ENCODE measurements at places on chromosomes 1 and 21.

GRCh38 chr1:19752083-19752696 is 47.5 kb downstream of the TMCO4 start:
- no peak for DNase-seq

GRCh38 chr1:228990906-228991569 is 255.8 kb downstream of the RHOU start:
- no peak for DNase-seq

DNA sequence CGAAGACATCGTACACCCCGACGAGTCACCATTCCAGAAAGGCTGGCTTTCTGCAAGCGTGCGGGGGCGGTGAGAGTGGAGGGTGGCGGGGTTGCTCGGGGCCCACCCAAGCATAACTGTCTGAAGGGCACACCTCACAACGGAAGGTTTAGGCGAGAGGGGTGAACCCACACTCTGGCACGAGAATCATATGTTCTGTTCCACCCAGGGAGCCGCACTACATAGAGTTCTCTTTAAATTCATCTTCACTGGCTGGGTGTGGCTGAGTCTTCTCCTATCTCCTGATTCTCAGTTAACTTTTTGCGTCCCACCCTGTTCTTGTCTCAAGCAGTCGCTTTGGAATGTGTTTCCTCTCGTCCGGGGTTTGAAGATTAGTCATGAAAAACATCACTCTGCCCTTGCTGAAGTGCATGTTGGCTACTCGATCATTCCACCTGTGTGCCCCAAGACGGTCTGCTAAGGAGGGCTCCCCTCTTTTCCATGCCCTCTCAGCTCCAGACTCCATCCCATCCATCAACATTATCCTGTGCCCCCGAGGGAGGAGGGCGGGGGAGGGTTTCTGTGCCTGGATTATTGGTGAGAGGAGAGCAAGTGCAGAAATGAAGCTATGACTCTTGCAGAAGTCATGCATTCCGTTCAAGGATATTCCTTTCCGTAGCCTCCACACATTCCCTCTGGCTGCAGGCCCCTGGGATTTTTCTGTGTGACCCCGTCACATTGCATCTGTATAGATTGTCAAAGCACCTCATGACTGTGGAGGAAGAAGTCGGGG is 53.5 kb upstream of the CD34 start:
- no peak for DNase-seq

DNA sequence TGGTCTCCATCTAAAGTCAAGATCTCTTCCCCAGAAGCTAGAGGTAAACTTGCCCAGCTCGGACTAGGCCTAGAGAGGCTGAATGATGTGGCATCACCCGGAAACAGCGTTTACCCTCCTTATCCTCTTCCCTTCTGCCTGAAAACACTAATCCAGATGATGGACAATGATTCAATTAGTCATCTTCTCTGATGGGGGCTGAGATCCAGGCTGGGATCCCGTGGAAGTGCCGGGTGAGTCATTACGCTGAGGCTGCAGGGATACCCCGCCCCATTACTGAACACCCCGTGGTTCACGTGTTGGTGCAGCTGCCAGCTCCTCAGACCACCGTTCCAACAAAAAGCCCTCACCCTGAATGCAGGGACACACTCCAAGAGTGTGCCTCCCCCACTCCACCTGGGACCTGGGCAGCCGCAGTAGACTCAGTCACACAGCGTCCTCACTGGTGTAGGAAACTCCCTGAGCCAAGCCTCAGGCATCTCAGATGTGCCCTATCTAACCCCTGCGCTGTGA is 2.0 kb downstream of the S100A6 start:
- no peak for DNase-seq

GRCh38 chr1:23627069-23627735 is 64.4 kb upstream of the RPL11 start:
- no peak for DNase-seq

DNA sequence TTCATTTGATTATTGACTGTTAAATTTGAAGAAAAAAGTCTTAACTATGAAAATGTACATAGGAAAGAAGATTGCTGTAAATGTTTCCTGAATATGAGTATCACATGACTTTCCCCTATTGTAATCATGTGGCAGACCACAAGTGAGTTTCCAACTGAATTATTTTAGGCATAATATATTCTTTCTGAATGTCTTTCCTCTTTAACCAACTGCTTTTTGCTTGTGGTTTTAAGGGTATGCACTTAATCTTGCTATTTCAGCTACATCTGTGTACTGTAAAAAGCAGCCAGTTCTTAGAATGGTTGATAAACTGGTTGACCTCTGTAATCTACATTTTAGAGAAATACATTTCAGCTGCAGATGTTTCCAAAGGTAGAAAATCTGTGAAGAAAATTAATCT is 400.7 kb downstream of the NEGR1 start:
- DNase-seq: no peak

DNA sequence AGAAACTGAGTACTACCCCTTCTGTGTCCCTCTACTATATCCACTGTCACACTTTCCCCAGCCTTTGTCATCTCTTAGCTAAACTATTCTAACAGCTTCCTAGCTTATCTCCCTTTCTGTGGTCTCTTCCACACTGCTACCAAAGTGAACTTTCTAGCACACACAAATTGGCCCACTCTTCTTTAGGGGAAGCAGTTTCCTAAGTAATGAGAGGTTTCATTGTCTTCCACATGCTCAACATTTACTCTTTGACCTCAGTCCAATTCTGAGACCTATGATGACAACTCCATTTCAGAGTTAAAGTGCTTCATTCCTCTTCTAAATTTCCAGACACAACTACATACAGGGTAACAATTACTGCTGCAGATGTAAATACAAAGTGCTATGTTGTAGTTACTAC is 32.9 kb downstream of the SCYL3 start:
- DNase-seq: no peak

DNA sequence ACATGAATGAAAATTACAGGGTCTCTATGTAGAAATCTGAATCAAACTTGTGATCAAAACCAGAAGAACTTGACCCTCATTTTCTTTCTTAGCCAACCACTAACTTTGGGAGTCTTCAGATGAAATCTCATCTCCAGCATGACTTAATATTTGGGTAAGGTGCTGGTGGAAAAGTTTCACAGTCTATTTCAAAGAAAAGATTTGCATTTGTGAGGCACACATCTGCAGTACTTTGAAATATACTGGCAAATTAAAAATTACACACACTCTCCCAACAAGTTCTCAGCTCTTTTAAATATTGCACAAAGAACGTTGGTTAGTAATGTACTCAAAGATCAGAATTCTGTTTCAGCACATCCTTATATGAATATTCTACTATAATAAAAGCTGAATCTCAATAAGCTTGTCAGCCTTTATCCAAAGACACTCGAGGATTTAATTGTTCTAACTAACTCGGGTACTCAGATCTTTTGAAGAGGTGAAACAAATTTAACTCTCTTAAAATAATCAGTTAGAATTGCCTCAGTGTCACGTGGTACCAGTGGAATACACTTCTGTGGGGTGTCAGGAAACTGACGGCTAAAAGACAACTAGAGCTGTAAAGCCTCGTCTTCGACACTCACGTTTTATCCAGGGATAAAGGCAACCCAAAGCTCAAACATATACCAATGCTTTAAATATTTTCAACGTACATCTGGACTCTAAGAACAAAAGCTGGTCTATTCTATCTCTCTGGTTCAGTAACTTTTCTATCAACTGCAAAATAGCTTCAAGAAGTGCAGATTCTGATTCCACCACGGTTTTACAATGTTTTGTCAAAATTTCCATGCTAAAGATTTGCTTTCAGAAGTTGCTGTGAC is 19.0 kb downstream of the SAMSN1 start:
- DNase-seq: no peak

DNA sequence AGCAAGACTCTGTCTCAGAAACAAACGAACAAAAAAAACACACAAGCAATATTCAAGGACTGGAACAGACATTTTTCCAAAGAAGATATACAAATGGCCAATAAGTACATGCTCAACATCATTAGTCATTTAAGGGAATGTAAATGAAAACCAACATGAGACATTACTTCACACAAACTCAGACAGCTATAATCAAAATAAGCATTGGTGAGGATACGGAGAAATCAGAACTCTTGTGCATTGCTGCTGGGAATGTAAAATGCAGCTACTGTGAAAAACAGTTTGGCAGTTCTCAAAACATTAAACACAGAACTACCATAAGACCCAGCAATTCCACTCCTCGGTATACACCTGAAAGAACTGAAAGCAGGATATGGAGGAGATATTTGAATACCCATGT is 15.4 kb downstream of the NOL9 start:
- no peak for DNase-seq

- DNase-seq: no peak
Observed at GRCh38 chr1:226479474-226479873, 69.1 kb upstream of the STUM start.

DNA sequence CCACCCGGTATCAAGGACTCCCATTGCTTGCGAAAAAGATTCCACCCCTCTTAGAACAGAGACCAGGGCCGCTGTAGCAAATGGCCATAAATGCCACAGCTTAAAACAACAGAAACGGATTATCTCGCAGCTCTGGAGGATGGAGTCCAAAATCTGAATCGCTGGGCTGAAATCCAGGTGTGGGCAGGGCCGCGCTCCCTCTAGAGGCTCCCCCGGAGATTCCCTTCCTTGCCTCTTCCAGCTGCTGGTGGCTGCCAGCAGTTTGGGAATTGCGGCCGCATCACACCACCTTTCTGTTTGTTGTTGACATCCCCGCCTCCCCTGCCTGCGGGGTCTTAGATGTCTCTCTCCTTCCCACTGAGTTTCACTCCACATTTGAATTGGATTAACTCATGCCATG is 15.6 kb downstream of the PDE9A start:
- no peak for DNase-seq

DNA sequence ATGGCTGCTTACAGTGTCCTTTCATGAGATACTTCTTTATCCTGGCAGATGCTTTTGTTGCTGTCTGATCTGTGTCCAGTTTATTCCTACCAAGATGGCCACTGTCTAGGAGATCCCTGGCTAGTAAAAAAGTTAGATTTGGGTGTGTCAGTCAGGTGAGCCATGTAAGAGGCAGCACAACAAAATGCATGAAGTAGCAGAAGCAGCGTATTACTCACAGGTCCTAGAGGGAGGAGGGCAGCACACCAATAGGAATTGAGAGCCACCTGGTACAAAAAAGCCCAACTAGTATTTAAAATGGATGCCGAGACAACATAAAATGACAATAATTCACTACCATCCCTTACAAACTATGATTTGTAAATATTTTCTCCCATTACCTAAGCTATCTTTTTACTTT is 22.8 kb upstream of the ZNF697 start:
- no peak for DNase-seq

GRCh38 chr1:6127587-6128163 is 52.4 kb downstream of the CHD5 start:
- peak; percentile 55 for DNase-seq

- DNase-seq: no peak
Observed at GRCh38 chr1:62373221-62373620, 54.0 kb upstream of the KANK4 start.

GRCh38 chr1:168482106-168482505 is 61.7 kb downstream of the XCL2 start:
- no peak for DNase-seq

GRCh38 chr1:97084546-97084945 is 363.0 kb downstream of the PTBP2 start:
- no peak for DNase-seq

DNA sequence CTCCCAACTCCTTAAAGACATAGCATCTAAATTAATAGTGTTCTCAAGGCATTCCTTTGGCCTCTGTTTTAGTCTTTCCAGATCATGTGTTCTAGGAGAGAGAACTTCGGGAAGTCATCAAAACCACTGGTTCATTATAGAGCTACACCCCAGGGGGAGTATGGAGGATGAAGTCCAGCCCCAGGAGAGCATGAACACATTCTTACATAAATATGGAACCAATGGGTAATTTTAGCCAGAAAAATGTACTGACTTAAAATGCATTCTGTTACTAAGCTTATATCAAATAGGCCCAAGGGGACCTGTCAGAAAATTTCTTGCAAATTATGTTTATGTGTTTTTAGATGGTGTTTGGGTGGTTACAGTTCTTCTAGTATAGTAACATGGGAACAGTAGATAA is 165.2 kb downstream of the NTMT2 start:
- DNase-seq: no peak

DNA sequence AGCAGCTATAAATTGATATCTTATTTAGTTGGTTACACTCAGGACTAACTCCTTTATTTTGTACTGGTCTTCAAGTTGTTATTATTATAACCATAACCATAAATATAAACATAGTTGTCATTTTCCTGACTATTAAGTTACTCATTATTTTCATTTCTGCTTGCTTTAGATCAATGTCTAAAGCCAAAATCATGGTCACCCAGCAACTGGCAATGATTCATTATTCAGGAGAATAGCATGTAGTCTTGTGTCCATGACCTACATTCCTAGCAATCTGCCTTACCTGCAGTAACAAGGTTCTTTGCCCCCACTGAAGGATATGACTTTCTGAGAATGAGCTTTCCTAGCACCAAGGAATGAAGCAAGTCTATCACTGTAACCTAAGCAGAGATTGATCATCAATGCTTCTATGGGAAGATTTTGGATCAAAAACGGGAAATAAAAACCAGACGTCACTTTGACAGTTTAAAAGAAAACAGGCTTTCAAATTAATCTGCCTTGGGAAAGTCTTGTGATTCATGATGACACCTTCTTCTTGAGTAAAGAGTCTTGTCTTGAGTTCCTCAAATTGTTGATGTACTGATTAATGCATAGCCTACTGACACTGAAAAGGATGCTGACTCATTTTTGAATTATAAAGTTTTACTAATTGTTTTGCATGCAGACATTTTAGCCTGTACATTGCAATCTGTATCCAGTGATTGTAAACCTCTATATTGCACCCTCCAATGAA is 203.3 kb upstream of the IVNS1ABP start:
- no peak for DNase-seq

DNA sequence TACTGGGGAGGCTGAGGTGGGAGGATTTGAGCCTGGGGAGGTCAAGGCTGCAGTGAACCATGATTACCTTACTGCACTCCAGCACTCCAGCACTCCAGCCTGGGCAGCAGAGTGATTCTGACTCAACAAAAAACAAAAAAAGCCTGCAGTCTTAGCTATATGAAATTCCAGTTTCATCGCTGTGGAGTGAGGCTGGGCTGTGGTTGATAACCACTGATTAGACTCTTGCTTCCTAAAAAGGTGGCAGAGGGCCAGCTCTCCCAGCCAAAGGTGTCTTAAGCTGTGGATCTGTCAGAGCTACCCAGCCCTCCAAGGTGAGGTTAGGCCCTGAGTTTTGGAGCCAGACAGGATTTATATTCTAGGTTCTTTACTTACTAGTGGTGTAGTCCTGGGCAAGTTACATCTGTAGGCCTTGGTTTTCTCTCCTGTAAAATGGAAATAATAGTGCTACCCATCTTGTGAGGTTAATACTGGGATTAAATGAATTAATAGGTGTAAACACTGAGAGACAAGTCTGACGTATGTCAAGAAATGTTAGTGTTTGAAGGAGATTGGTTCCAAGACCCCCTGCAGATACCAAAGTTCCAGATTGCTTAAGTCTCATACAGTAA is 35.9 kb downstream of the TMCC2 start:
- no peak for DNase-seq

DNA sequence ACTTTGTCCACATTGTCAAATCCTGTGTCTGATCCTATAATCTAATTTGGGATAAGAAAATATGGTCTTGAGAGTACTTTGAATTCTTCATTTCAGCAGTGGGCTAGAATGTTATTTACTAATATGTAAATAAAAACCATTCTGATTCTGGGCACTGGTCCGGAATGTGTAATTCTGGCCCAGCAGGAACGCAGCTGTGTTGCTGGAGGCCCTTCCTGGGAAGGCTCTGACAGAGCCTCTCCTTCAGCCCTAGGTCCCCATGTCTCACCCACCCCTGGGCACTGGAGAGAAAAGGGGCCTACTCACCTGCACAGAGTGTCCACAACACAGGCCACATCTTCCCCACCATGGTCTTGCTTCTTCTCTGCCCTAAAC is 251 bp downstream of the GPA33 start:
- DNase-seq: no peak

GRCh38 chr1:229474509-229474908 is 33.6 kb downstream of the NUP133 start:
- no peak for DNase-seq

All from effector CD8-positive, alpha-beta T cell (primary cell).